ENCODE measurements at places on chromosomes 2 and 18.

GRCh38 chr2:40202798-40203400, 249.0 kb downstream of the SLC8A1 start:
- no peak for DNase-seq

- no peak for DNase-seq
These were observed 30.8 kb upstream of the ZNF396 start for GRCh38 chr18:35407871-35408481.

DNA sequence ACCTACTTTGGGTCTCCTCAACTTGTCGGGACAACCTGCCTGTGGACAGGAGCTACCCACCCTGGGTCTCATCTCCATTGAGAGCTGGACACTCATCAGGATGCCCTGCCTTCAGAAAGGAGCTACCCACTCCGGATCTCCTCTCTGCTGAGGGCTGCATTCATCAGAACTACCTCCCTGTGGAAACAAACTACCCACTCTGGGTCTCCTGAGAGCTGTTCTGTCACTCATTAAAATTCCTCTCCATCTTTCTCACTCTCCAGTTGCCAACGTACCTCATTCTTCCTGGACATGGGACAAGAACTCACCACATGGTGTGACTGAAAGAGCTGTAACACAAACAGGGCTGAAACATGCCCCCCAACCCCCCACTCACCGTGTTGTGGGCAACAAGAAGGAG, 22.5 kb upstream of the UBE2F start:
- no peak for DNase-seq

DNA sequence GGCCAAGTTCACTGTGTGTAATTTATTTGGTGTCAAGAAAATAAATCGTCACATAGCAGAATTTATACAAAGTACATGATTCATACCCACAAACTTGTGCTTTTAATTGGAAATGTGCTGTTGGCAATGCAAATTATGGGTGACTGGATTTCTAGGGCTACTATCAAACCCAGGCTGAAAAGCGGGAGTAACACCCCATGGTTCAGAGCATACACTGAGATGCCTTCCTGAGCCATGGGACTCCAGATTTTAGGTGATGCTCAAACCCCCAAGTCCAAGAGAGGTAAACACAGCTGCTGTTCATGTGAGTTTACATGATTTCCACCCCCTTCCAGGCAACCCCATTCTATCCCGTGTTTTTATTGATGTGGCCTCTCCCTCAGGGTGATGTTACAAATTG, 565.9 kb upstream of the ID2 start:
- DNase-seq: no peak

GRCh38 chr2:240320204-240320993, 115.1 kb upstream of the GPC1 start:
- DNase-seq: no peak

DNA sequence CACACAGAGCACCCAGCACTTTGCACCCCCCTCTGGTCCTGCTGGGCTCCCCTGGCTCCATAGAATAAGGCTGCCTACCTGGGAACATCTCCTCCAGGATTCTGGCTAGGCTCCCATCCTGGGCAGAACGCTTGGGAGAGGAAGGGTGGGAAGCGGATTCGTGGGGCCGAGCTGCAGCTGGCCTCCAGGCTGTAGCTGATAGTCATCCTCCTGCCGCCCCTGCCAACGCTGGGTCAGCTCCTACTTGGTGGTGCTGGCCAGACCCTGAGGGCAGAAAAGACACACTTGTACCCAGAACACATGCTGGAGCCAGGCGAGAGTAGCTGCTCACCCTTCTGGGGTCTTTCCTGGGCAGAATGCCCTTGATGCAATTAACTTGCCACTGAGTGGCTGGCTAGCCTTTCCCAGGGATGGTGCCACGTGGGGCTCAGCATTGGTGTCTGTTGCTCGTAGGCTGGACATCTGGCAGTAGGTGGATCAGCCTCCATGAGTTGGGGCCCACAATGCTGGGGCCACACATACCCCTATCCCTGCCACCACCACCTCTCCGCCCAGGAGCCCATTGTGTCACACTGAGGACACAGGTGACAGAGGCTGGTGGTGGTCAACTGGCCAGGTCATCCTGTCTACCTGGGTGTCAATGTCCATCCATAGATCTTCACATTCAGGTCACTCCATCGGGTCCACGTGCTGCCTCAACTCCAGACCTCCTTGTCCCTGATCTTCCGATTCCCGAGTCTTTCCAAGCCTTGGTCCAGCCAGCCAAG, 112.8 kb downstream of the NDUFA10 start:
- no peak for DNase-seq

All from GM12878 (cell line).